SW480 (cell line): ENCODE measurements at places on chromosomes 5 and 9.

- DNase-seq = no peak
Observed at GRCh38 chr5:135435467-135436330, 11.4 kb downstream of the DCANP1 start.

DNA sequence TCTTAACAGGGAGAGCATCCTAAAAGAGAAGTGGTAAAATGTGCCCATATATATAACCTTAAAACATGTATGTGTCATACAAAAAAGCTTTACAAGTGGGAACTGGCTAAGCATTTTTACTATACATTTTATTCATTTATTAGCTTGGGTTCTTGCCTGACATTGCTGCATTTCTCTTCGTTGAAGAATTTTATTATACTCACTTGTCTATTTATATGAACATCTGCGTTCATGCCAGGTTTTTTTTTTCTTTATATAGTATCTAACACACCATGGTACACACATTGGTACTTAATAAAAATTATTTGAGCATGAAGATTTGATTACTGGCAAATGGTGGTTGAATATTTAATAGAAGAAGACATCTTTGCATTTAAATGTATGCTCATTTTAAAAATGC is 492.3 kb downstream of the SPATA31D1 start:
- DNase-seq = no peak

DNA sequence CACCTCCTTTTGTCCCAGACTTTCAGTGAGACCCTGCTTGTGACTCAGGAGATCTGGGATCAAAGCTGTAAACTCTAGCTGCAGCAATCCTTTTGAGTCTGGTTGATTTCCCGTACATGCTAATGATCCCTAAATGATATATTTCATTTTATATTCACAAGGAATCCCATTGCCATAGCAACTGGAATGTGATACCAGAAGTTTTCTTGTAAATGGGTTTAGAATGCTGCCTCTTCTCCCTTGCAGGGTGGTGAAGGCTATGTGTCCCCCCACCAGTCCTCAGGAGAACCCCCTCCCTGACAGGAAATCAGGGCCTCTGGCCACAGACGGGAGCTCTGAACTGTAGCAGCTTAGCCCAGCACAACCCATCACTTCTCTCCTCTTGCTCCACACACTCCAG is 215.0 kb downstream of the FSTL4 start:
- no peak for DNase-seq

DNA sequence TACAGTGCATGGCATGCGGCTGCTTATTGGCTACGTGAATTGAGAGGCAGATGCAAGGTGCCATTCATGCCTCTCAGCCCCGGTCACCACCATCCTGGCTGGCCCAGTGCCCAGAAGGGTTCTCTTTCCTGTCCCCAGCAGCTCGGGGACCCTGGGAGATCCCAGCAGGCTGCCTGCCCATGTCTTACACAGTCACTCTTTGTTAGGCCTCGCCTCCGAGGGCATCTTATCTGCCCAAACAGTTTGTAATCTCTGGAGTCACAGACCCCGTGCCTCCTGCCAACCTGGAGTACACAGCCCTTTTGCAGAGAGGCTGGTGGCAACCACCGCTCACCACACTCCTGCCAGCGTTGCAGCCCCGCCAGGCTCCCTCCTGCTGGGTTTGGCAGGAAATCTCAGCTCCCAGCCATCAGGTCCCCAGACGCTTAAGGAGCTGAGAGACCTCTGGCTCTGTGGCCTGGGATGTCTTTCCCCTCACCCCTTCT is 7.0 kb upstream of the AK1 start:
- DNase-seq = no peak

- DNase-seq = no peak
Observed at GRCh38 chr5:136149891-136150290, 17.2 kb downstream of the SMAD5 start.

- no peak for DNase-seq
Observed at GRCh38 chr5:35789732-35790456, 66.8 kb upstream of the IL7R start.

DNA sequence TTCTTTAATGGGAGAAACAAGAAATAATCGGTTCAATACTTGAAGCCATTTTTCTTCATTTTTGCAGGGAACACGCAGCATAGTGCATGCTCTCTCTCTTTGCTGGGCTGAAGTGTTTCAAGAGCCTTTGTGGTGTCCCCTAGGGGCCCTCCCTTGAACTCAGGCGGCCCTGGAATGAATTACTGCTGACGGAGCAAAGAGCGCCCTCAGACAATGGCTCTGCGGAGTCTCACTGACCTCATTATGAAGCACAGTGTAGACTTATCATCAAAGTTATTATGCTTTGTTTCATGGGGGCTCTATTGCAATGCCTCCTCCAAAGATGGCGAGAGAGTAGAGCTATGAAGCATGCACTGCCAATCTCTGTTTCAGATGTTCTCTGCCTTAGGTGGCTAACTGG is 64.8 kb upstream of the ADCY2 start:
- DNase-seq = no peak

GRCh38 chr9:90961375-90961774 is 159.8 kb downstream of the SYK start:
- no peak for DNase-seq

DNA sequence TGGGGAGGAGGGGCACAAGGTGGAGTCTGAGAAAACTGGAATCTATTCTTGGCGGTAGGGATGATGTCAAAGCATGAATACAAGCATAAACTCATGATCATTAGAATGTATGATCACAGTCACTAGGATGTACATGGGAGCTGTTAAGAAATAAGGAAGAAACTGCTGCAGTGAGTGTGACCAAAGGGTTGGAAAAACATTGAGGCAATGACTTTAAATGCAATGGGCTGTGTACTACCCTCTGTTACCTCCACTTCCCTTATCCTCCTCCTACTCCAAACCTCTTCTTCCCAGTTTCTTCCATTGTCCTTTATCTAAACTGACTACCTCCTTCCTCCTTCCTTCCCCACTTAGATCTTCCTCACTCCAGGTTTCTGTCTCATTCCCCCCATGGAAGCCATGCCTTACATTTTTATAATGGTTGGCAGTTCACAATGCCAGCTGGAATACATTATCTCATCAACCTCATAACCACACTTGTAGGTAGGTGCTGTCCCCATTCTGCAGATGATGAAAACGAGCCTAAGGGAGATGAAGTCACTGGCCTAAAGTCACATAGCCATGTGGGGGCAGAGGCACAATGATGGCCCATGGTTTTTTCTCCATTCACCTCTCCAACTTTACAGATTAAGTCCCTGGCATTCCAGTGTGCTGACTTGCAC is 21.9 kb upstream of the TNFSF15 start:
- DNase-seq = no peak

- DNase-seq = no peak
Observed at GRCh38 chr5:10591966-10592365, 28.1 kb downstream of the ANKRD33B start.

DNA sequence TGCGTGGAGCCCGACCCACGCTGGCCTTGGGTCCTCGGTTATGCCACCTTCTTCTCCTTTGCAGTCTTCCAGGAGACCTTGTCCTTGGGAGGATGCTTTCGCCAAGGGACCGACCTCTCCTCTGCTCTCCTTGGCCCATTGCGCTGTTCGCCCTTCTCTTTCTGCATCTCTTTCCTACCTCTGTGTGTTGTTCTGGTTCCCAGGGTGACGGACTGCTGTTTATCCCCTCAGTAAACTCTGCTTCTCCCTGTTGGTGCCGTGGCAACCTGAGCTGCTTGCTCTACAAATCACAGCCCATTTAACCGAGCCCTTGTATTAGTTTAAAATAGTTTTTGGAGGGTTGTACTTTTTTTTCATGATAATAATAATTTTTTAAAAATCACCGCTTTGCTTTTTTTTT is 97.9 kb downstream of the DAPK1 start:
- DNase-seq = no peak

GRCh38 chr9:94779031-94779430 is 52.5 kb downstream of the AOPEP start:
- no peak for DNase-seq

GRCh38 chr5:134082264-134082992 is 32.1 kb upstream of the TCF7 start:
- DNase-seq = no peak

- peak; percentile 98 for DNase-seq
Observed at GRCh38 chr9:129334105-129334935, 156.3 kb upstream of the IER5L start.

GRCh38 chr9:80426992-80427391 is 855.2 kb downstream of the TLE4 start:
- no peak for DNase-seq

GRCh38 chr9:13354733-13355132 is 75.2 kb upstream of the MPDZ start:
- DNase-seq = no peak

GRCh38 chr9:68897577-68898145 is 116.3 kb downstream of the PRKACG start:
- no peak for DNase-seq

DNA sequence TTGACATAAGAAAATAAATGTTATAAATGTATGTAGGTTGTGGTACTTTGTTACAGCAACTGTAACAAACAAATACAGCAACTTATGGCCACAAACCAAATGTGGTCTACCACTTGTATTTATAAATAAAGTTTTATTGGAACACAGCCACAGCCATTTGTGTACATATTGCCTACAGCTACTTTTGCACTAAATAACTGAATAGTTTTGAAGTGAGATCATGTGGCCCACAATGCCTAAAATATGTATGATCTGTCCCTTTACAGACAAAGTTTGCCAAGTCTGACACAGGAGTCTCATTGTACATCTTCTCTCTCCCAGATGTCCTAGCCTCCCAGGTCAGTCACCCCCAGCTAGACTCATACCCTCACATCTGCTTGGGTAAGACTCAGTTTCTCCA is 283.6 kb upstream of the PRDM9 start:
- DNase-seq = no peak

GRCh38 chr5:178606269-178606668 is 16.1 kb upstream of the COL23A1 start:
- no peak for DNase-seq

- DNase-seq = peak; percentile 42
Observed at GRCh38 chr9:122347348-122348287, 23.2 kb upstream of the PTGS1 start.

DNA sequence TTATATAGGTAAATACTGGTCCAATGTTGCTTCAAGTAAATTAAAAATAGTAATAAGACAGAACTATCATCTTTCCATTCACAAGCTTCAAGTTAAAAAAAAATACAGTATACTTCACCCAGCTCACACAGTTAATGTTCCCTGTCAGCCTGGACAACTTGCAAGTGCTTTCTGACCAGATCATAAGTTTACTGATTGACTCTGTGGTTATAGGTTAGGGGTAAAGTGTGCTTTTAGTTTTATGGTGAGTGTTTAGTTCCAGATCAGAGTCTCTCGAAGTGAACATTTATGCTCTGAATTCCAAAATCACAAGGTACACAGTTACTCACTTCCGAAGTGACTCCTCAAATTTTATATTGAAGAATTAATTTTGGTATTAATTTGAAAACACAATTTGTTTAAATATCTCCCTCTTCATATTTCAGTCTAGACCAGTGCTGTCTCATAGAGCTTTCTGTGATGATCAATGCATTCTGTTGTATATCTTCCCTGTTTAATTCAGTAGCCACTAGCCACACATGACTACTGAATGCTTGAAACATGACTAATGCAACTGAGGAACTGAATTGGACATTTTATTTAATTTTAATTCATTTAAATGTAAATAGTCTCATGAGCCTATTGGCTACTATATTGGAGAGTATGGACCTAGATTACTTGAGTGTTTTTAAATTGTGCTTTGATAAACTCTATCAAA is 90.7 kb downstream of the MEF2C start:
- DNase-seq = no peak

DNA sequence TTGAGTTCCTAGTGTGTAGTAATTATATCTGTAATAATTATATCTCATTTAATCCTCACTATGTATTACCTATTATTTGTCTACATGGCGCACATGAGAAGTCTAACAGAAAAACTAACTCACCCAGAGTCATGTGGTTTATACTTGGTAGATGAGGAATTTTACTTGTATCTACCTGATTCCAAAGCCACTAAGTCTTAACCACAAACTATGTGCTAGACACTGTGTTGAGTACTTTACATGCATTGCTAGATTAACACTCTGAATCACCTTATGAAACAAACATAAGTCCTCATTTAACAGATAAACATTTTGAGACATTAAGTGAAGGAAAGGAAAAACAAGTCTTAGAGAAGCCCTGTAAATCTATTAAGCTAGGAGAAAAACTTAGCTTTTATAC is 404.8 kb downstream of the TLR4 start:
- DNase-seq = no peak

GRCh38 chr5:93349613-93350012 is 231.4 kb downstream of the NR2F1-AS1 start:
- DNase-seq = peak; percentile 1

GRCh38 chr9:86355814-86356213 is 1.6 kb upstream of the TUT7 start:
- no peak for DNase-seq

DNA sequence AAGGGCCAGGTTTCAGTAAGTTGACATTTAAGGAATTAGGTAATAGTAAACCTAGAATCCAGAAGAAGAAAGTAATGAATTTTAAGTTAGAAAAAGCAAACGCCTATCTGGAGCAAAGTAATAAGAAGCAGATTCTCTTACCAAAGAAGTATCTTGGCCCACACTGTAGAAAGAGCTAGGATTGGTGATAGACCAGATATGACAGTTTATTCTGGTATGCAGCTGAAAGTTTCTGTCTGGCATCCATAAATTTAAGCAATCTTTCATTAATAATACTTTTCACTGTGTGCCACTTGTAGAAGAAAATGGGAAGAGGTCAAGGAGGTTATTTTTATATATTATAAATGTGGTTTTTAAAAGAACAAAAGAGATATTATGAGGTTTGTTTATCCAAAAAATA is 3.0 kb downstream of the RECK start:
- no peak for DNase-seq

- DNase-seq = no peak
Observed at GRCh38 chr5:10133830-10134229, 115.9 kb downstream of the ATPSCKMT start.

GRCh38 chr9:650362-650761 is 191.1 kb upstream of the DMRT1 start:
- no peak for DNase-seq

DNA sequence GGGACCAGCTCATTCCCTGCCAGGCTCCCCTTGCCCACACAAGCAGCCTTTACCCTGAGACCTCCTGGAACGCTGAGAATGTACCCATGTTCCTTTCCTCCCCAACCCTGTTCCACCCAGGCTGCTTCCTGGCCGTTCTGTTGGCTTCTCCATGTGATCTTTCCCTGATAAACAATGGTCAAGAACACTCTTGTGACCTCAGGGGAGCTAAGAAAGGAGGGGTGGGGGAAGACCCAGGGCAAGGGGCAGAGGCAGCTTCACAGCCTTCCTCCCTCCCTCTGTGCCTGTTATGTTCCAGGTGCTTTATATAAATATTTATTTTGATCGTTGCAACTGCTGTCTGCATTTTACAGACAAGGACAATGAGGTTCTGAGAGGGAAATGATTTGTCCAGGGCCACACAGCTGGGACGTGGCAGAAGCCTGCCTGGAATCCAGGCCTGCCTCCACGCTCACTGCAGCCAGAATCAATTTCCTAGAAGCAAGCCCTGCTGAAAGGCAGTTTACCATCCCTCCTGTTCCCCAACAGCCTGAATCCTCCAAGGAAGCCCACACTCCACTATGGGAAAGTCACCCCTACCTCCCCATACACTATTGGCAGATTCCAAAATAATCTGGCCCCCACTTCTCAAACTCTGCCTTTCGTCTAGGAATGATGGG is 3.9 kb downstream of the SHROOM1 start:
- no peak for DNase-seq

- DNase-seq = no peak
Observed at GRCh38 chr5:137887831-137888230, 1.4 kb upstream of the PKD2L2 start.
